Esophagus (tissue), 2 donors: ENCODE measurements at places on chromosomes 16 and 17. TPM values are rescaled to one million over a fixed set of nuclear protein-coding genes. Genes with fewer than 3 reads are reported as not detected.

Gene VMO1
- polyA plus RNA-seq: 1.3 TPM

Gene TLCD3B
- polyA plus RNA-seq: 0.16 TPM

Gene PDP2
- polyA plus RNA-seq: 2.3 TPM

Gene OSGIN1
- polyA plus RNA-seq: 6.0 TPM

Gene WNK4
- polyA plus RNA-seq: 6.7 TPM

Gene CNTNAP4
- not detected for polyA plus RNA-seq

Gene RSKR
- 6.7 TPM for polyA plus RNA-seq

Gene FBF1
- polyA plus RNA-seq: 8.7 TPM

Gene FSCN2
- 0.54 TPM for polyA plus RNA-seq

Gene EME1
- 3.6 TPM for polyA plus RNA-seq

Gene KRT20
- 0.28 TPM for polyA plus RNA-seq

Gene DNAH17
- 0.11 TPM for polyA plus RNA-seq

Gene HOXB9
- not detected for polyA plus RNA-seq

Gene KRT9
- 0.24 TPM for polyA plus RNA-seq

Gene CCL18
- polyA plus RNA-seq: 0.29 TPM

Gene PPP1R27
- polyA plus RNA-seq: 0.98 TPM

Gene PABPN1L
- 0.14 TPM for polyA plus RNA-seq

Gene ZNRF1
- polyA plus RNA-seq: 39.5 TPM

Gene REXO5
- polyA plus RNA-seq: 1.5 TPM
